ENCODE measurements at places on chromosomes 6 and 20. TPM values are rescaled to one million over a fixed set of nuclear protein-coding genes. Genes with fewer than 3 reads are reported as not detected.
A peak's percentile ranks its signal among the peaks of the same experiment; 100 is the strongest.

GRCh38 chr20:32855387-32855786 is 3.3 kb upstream of the EFCAB8 start:
- no peak for DNase-seq

Gene RTEL1
- total RNA-seq, result 55.0 TPM

DNA sequence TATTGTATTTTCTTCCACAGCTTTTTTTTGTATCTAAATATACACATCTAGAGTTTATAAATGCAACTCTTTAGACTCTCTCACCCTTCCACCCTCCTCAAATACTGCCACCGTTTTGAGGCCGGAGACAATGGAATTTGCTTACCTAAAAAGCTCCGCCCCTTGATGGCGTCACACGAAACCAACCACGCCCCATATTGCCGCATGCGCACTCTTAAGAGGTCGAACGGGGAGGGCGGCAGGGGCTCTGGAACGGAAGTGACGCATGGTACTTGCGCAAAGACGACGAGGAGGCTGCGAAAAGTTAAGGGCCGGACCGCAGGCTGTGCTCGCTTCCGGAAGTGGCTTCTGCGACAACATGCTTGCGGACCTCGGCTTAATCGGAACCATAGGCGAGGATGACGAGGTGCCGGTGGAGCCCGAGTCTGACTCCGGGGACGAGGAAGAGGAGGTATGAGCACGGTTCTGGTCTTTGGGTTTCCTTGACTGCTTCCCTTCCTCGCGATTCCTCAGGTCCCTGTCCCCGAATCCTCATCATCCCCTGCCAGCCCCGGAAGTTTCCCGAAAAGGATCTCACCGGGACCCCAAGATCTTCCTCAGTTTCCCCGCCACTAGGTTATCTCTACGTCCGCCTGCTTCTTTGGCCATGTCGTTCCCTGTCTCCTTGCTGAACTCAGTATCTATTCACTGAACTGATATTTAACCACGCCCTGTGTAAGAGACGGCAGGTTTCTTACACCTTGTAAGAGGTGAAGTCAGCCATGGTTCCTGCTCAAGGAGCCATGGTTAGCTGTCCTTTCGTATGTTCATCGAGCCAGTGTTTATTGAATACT is at the start of gene DDX27:
Gene DDX27, plus strand, starts transcription at position 326 of the 833 bp plus-strand sequence. Its CDS starts 33 bp downstream, at position 359.
- DNase-seq, result peak; percentile 99

- no peak for DNase-seq
These were observed 52.2 kb upstream of the FNDC1 start for GRCh38 chr6:159117046-159117445.

- no peak for DNase-seq
These were observed 77.6 kb upstream of the RGS17 start for GRCh38 chr6:153208706-153209105.

DNA sequence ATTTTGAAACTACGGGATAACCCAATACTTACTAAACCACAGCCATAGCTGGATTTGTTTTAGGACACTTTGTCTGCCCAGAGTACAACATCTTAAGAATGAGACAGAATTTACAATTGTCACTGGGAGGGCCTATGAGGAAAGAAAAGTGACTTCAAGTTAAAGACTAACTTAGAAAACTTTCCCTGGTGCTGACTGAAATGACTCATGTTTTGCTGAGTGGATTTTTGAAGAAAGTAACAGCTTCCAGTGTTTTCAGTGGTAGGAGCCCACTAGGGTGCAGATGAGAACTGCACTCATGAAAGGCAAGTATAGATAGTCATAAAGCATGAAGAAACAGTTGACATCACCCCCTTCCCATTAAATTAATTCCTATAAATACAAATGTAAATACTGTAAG is 988.2 kb upstream of the MAP3K7 start:
- no peak for DNase-seq

DNA sequence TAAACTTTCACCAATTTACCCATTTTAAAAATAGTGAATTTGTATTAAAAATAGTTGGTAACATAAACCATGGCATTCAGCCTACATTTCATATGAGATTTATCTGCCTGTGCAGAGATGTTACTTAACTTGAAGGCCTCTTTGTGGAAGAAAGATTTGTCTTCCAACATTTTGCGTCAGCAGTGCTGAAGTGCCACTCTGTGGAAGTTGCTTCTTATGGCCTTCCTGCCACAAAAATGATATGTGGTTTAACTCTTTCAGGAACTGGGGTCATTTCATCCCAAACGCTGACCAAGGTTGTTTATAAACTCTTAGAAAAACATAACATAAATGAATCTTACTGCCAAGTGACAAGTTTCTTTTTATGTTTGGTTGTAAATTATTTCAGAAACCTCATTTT is 246.8 kb downstream of the ARID1B start:
- DNase-seq, result no peak

DNA sequence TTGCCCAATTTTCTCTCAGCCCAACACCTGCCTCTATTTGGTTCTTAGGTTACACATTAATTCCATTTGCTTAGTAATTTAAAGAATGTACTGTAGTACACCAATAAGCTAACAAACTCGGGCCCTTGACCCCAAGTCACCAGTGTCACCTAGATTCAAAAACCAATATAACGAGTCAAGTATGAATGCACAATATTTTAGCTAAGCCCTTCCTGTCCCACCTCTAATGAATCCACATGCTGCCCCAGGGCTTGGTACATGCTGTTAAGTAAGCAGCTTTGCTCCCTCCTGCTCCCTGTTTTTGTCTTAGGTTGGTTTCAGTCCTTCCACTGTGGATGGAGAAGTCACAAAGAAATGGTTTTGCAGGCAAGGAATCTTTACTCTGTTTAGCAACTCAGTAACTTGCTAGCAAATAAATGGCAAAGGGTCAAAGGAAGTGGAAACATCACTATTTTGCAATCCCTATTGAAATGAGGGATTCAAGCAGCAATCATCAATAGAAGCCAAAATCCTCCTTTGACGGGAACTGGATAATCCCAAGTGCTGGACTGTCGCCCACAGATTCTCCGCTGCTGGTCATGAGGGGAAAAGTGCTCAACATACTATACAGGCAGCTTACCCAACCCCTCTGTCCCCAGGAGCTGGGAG is 5.0 kb upstream of the MPC1 start:
- DNase-seq, result no peak

DNA sequence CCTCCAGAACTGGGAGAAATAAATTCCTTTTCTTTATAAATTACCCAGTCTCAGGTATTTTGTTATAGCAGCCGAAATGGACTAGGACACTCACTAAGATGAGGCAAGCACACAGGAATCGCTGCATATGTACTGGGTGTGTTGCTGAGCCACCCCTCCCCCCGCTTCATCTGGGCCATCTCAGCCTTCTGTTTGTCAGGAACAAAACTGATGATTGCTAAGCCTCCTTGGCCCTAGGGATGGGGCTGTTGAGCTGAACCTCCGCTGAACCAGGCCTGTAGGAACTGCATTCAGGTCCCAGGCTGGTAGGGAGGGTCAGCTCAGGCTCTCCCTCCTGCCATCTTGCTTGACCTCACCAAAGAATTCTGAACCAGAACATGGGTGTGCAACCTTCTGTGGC is 108.6 kb downstream of the MAP3K7 start:
- DNase-seq, result peak; percentile 24

DNA sequence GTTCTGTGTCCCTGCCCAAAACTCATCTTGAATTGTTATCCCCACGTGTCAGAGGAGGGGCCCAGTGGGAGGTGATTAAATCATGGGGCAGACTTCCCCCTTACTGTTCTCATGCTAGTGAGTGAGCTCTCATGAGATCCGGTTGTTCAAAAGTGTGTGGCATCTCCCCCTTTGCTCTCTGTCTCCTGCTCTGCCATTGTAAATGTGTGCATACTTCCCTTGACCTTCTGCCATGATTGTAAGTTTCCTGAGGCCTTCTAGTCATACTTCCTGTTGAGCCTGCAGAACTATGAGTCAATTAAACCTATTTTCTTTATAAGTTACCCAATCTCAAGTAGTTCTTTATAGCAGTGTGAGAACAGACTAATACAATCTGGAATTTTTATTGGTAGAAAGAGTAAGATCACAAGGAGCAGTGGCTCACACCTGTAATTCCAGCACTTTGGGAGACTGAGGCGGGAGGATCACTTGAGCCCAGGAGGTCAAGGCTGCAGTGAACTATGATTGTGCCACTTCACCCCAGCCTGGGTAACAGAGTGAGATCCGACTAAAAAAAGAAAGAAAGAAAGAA is 47.1 kb upstream of the SLC22A16 start:
- DNase-seq, result no peak

DNA sequence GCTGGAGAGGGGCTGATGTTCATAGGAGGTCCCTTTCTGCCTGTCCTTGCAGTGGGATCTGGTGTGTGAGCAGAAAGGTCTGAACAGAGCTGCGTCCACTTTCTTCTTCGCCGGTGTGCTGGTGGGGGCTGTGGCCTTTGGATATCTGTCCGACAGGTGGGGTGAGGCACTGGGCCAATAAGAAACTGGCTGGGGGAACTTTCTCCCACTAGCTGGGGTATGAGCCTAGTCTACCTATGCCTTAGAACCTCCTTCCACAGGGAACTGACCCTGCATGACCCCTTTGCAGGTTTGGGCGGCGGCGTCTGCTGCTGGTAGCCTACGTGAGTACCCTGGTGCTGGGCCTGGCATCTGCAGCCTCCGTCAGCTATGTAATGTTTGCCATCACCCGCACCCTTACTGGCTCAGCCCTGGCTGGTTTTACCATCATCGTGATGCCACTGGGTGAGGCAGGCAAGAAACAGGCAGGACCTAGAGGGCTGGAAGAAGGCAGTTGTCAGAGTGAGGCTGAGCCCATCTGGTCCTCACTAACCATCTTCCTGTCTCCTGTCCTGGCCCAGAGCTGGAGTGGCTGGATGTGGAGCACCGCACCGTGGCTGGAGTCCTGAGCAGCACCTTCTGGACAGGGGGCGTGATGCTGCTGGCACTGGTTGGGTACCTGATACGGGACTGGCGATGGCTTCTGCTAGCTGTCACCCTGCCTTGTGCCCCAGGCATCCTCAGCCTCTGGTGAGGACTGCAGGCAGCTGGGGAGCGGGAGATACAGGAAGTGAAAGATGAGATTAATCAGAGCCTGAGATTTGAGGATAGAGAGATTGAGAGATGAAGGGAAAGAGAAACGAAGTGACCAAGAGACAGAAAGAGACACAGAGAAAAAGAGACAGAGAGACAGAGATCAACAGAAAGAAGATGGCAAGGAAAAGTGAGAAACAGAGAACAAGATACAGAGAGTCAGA is 1.6 kb downstream of the SLC22A7 start:
- peak; percentile 31 for DNase-seq

Gene FAM83C
- not detected for total RNA-seq

DNA sequence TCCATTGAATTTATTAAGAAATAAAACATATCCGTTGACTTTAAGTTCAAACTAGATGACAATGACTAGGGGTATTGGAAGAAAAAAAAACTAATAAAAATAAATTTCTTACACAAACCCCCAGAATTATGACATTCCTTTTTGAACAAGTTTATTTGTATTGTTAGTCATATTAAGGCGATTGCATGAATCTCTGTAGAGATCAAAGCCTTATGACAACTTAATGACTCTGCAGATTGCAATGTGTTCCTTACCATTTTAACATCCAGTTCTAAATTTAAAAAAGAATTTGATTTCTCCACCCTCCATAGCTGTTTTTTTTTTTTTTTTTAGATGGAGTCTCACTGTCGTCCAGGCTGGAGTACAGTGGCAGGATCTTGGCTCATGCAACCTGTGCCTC is 189.8 kb upstream of the CEP162 start:
- no peak for DNase-seq

DNA sequence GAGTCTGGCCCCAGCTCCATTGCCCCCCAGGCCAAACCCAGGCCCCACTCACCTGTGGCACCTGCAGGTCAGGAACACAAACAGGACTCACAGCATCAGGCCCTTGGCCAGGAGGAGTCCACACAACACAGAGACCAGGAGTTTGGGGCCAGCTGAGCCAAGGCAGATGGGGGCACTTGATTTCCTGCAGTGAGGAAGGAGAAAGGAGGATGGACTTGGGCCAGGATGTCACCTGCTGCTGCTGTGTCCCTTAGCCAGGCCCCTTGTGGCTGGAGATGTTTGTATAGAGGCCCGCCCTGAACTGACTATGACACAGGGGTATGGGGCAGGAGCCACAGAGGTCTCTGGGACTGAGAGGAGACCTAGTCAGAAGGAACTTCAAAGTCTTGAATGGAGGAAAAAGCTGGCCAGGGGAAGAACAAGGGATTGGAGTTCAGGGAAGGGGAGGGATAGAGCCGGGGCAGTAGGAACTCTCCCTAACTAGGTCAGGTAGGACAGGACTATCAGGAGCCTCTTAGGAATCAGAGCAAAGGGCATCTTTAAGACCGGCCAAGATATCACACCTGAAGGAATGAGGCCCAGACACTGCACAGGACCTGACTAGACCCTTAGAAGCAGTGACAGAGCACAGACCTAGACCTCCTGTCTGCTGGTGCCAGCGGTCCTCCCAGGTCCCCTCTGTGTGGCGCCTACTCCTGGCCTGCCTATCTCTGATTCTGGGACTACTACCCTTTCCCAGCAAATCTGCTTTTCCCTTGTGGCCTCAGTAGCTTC is 8.8 kb upstream of the TREML2 start:
- DNase-seq, result no peak

DNA sequence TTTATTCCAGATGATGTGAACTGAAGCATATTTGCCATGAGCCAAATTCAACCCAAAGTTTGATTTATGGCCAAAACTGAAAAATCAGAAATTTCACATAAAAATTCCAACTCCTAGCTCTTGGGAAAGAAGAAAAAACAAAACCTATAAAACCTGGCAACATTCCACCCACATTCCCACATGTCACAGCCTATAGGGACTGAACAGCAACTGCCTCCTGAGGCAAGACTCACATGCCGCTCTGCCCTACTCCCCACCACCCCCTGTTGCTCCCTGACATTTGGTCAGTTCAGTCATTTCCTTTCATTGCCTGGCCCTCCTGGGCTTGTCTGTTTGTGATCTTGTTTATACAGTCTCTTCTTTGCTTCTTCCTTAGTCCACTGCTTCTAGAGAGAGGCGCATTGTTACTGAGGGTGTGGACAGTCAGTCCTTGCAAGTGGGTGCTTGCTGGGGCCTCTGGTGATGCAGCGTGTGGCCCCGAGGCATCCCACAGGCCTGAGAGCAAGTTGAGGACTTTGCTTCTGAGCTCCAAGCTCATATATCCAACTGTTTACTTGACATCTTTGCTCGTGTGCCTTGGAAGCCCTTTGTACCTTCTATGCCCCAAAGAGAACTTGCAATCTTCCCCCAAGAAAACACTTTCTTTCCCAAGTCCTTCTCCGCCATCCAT is 31.4 kb downstream of the NFATC2 start:
- DNase-seq, result no peak
